AG20443 (cell line): ENCODE measurements at places on chromosomes 12 and 14.

- no peak for DNase-seq
These were observed 32.1 kb upstream of the C14orf180 start for GRCh38 chr14:104547310-104547997.

DNA sequence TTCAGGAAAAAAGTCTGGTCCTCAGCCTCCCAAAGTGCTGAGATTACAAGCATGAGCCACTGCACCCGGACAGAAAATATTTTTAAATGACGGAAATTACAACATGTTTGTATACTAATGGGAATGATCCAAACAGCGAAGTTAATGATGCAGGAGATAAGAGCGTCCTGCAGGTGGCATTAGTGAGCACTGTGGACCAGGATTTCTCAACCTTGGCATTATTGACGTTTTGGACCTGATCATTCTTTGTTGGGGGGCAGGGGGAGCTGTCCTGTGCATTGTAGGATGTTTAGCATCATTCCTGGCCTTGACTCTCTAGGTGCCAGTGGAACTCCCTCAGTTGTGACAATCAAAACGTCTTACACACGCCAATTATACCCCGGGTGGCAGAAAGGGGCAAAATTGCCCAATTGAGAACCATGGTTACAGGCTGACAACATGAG is 34.1 kb downstream of the SCFD1 start:
- DNase-seq: peak; percentile 59

DNA sequence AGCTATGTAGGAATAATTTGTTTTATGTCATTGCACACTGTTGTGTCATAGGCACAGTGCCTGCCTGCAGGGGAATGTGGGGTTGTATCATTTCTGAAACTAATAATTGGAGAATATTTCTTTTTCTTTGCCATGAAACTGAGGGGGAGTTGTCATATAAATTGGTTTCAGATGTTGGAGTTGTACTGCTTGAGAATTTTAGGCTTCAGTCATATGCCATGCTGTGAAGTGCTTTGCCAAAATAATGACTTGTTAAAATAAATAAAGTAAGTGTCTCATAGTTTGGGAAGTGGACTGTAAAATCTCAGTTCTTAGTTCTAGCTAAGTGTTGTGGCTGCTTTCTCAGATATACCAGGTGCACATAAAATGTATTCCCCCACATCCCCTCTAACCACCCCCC is 116.8 kb downstream of the DAAM1 start:
- peak; percentile 44 for DNase-seq

DNA sequence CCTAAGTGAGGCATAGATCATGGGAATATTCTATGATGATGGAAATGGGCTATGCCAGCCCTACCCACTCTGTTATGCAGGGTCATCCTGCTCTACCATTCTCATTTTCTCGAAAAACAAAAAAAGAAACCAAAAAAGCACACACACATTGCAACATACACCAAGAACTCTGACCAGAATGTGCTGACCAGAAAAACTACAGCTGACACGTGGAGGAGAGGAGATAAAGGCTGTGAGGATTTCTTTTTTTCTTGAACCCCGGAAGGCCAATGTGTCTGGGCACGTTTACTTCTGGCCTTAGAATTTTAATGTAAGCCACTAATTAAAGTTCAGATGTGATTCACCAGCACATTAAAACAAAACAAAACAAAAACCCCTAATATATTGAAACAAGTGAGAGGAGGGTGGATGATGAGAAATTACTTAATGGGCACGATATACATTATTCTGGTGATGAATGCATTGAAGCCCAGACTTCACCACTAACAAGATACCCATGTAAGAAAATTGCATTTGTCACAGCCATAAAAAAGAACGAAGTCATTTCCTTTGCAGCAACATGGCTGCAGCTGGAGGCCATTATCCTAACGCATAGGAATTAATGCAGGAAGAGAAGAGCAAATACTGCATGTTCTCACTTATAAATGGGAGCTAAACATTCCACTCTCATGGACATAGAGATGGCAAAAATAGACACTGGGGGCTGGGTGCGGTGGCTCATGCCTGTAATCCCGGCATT is 66.3 kb upstream of the PLEKHG3 start:
- DNase-seq: no peak

DNA sequence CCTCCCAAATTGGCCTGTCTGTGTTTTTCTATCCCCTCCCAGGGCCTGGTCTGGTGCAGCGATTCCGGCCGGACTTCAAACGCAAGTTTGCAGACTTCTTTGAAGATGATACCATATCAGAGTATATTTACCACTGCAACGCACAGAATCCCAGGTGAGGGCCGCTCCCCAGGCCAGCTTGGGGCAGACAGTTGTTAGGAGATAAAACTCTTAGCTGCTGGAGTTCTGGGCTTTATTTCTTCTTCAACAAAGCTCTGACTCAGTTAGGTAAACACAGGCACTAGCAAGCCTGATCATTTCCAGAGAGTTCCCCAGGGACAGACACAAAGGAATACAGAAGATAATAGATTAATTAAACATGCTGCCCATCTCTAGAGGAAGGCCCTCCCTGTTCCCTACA is 8.3 kb downstream of the ABHD4 start:
- DNase-seq: no peak
